Dorsolateral prefrontal cortex (tissue), 122 donors: ENCODE measurements at places on chromosomes 2 and 18. TPM values are rescaled to one million over a fixed set of nuclear protein-coding genes. Genes with fewer than 3 reads are reported as not detected.

Gene SCYGR4
- not detected for total RNA-seq

Gene IL36RN
- not detected for total RNA-seq

Gene FECH
- 27.6 TPM for total RNA-seq

Gene ANO7
- total RNA-seq, result 5.4 TPM

Gene PAX8
- 2.6 TPM for total RNA-seq

Gene GPBAR1
- total RNA-seq, result not detected

Gene C2orf76
- 12.3 TPM for total RNA-seq

Gene CD302
- 14.8 TPM for total RNA-seq

Gene STARD6
- total RNA-seq, result not detected

Gene DNER
- total RNA-seq, result 102 TPM

Gene ALPI
- not detected for total RNA-seq

Gene GPC1
- 121 TPM for total RNA-seq

Gene TGFA
- total RNA-seq, result 13.2 TPM

Gene ANKRD30B
- 6.1 TPM for total RNA-seq

Gene CAPN14
- 2.4 TPM for total RNA-seq

Gene EN1
- not detected for total RNA-seq

Gene EHD3
- 117 TPM for total RNA-seq

Gene MAPK4
- total RNA-seq, result 48.6 TPM

Gene PLEKHH2
- total RNA-seq, result 6.0 TPM

Gene DPP4
- total RNA-seq, result 7.2 TPM

Gene MIB1
- total RNA-seq, result 55.0 TPM

Gene DUSP2
- 4.8 TPM for total RNA-seq

Gene MARCHF4
- 6.4 TPM for total RNA-seq

Gene CYS1
- 6.6 TPM for total RNA-seq

Gene TRIB2
- total RNA-seq, result 50.7 TPM

Gene ARHGAP28
- 4.2 TPM for total RNA-seq

Gene RGPD5
- 110 TPM for total RNA-seq
